ENCODE measurements at places on chromosomes 2 and 18. TPM values are rescaled to one million over a fixed set of nuclear protein-coding genes. Genes with fewer than 3 reads are reported as not detected.

PAX8 gene
- 0.52 TPM for total RNA-seq

TMEM247 gene
- total RNA-seq: not detected

CYTIP gene
- total RNA-seq: 10.6 TPM

FAP gene
- total RNA-seq: 2.3 TPM

VIT gene
- total RNA-seq: 2.6 TPM

C2orf72 gene
- 52.1 TPM for total RNA-seq

RGPD3 gene
- total RNA-seq: 0.26 TPM

C2orf80 gene
- total RNA-seq: not detected

DNA sequence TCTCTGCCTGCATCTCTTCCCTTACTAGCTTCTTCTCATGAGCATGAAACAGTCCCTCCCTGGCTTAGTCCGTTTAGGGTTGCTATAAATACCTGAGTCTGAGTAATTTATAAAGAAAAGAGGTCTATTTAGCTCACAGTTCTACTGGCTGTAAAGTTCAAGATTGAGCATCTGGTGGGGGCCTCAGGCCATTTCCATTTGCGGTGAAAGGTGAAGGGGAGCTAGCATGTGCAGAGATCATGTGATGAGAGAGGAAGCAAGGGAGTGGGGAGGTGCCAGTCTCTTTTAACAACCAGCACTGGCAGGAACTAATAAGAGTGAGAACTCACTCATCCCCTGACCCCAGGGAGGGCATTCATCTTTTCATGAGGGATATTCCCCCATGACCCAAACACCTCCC is 26.8 kb downstream of the RHBDD1 start:
- DNase-seq: no peak

DNA sequence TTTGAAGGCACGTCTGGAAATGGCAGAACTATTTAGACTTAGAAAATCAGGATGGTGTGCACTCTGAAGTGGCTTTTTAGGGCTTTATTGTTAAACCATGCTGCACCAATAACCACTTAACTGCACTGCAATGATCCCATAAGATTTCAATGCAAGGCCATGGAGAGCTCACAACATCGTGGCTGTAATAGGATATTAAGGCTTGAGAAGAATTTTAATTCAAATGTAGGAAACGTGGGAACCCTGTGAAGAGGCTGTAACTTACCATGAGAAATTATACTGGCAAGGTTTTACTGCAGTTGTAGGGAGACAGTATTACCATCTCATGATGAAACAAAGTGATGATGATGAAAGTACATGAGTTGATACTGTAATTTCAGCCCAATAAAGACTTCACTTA is 242.5 kb downstream of the AFF3 start:
- DNase-seq: no peak

- DNase-seq: no peak
Measured at GRCh38 chr2:132392221-132392620, 24.4 kb upstream of the GPR39 start.

DNA sequence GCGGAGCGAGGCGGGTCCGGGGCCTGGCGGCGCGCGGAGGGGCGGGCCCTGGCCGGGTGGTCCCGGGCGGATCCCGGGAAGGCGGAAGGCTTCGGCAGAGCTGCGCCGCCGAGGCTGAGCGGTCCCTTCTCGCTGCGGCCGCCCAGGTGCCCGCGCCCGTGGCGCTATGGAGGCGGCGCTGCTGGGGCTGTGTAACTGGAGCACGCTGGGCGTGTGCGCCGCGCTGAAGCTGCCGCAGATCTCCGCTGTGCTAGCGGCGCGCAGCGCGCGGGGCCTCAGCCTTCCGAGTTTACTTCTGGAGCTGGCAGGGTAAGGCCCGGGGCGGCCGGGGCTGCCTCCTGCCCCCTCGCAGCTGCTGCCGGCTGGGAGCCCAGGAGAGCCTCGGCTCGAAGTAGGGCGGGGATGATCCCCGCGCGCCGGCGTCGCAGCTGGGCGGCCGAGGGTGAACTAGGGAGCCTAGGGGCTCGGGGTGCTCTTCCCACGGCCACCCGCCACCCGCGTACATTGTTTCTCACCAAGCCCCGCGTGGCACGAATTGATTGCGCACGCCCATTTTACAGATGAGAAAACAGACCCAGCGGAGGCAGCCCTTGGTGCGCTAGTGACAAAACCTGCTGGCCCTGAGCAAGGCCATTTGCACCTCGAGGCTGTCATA is at the start of gene SLC66A3:
SLC66A3 (plus strand) TSS at position 87 of the 655 bp plus-strand sequence; CDS start at position 167, 80 bp downstream.
- DNase-seq: peak; percentile 91

DNA sequence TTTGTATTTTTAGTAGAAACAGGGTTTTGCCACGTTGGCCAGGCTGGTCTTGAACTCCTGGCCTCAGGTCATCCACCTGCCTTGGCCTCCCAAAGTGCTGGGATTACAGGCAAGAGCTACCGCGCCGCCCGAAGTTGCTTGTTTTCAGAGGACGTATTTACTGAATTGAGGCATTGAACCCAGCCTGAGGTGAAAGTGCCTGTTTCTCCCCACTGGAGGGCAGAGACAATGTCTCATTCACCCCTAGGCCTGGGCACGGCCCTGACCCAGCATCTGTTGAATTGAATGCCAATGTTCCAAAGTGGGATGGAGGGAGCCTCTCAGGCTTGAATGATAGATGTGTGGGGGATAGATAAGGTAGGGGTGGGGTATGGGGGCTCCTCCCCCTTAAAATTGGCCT is 4.5 kb upstream of the TMBIM1 start:
- DNase-seq: no peak

- no peak for DNase-seq
Measured at GRCh38 chr2:27211241-27211942, 449 bp upstream of the ATRAID start.

- no peak for DNase-seq
Measured at GRCh38 chr2:27796791-27797765, 25.6 kb downstream of the MRPL33 start.

GRCh38 chr2:187338679-187339121 is 109.4 kb downstream of the CALCRL start:
- DNase-seq: no peak

- peak; percentile 55 for DNase-seq
Measured at GRCh38 chr2:180983468-180984242, 3.2 kb downstream of the UBE2E3 start.

DNA sequence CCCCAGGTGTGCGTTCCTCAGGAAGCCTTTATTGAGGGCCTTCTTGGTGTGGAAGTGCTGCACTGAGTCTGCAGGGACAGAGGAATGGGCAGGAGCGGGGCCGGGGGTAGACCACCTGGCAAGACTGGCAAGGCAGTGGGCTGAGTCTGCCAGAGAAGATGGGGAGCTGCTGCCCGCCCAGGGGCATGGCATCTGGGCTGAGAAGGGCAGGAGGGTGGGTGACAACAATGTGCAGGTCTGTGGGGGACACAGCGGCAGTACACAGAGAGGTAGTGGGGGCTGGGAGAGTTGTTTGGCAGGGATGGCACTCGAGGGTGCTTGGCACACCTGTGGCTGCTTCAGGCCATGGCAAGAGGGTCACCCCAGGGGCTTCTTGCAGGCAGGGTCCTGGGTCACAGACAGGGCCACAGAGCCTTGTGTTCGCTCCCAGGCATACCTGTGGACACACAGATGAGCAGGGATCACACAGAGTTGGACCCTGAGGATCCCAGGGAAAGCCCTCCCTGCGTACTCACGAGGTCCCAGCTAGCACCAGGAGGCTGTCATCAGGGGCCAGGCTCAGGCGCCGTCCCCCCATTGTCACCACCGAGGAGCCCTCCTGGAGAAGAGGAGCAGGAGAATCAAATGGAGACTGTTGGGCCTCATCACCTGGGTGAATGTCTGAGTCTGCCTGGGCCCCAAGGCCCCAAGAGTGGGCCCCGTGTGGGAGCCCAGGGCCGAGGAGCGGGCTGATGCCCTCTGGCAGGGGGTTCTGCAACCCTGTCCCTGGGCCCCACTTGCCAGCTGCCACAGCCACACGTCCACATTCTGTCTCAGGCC is 3.4 kb upstream of the OXER1 start:
- DNase-seq: no peak
